ENCODE measurements at places on chromosomes 16 and 17.

- no peak for DNase-seq
These were observed 8.2 kb downstream of the PSMD7 start for GRCh38 chr16:74304835-74305176.

- DNase-seq, result no peak
These were observed 2.8 kb upstream of the DNASE1 start for GRCh38 chr16:3651461-3652372.

DNA sequence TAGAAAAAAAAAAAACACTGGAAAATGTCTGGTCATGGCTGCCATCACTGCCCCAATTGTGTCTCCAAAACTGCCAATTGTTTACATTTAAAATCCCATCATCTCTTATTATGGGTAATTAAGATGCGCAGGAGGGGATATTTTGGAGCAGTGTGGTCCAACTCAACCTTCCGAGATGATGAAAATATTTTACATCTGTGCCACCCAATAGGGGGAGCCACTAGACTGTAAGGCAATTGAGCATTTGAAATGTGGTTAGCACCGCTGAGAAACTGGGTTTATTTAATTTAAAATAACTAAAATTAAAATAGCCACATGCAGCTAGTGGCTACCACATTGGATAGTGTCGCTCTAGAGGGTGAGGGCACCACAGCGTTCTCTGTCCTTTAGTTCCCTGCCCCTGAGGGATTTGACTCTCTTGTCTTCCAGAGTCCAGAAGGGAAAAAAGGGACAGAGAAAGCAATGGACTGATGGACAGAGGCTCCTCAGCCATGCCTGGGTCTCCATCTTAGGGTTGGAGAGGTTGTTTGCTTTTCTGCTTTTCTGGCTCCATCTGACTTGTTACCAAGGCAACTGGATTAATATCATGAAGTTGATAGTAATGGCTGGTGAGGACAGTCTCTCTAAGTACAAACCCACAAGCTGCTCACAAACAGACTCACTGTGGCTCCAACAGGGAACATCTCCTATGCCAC, 3.5 kb downstream of the MPO start:
- no peak for DNase-seq

- no peak for DNase-seq
These were observed 82.9 kb upstream of the RCVRN start for GRCh38 chr17:9987779-9988585.

GRCh38 chr17:17066021-17066420, 23.8 kb downstream of the MPRIP start:
- DNase-seq, result no peak

DNA sequence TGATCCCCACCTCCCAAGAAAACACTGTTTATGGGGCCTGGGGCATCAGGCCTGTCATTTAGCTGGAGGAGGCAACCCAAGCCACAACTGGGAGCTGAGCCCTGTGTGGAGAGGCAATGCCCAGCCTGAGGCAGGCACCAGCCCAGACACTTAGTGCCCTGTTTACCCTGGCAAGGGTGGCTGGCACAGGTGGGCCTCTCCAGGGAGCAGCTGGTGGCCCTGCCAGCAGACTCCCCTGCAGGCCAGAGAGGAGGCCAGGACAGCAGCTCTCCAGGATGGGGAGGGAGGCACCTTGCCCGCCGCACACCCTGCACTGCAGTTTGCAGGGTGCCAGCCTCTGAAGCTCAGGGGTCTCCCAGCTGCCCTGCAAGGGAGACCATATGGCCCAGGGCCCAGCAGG, 9.1 kb upstream of the TMEM92 start:
- DNase-seq, result no peak

GRCh38 chr16:14523632-14524031, 106.4 kb downstream of the PARN start:
- no peak for DNase-seq

GRCh38 chr16:55532227-55532626, 23.4 kb downstream of the LPCAT2 start:
- DNase-seq, result no peak

DNA sequence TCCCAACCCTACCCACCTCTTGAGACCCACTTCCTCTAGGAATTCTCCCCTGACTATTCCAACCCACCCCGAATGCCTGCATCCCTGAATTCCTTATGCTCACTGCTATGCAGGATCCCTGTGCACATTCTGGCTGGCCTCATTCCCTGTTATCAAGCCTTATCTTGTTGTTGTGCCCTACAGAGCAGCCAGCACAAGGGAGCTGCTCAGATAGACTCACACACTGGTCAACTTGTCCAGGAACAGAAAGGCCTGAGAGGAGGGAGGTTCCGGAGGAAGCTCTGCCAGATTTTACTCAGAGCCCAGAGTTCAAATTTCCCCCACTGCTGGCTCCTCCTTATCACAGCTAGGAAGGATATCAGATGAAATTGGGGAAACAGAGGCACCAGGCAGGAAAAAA, 24.8 kb upstream of the MYO18A start:
- no peak for DNase-seq

GRCh38 chr17:45346216-45347015, 29.6 kb upstream of the MAP3K14 start:
- DNase-seq, result no peak

DNA sequence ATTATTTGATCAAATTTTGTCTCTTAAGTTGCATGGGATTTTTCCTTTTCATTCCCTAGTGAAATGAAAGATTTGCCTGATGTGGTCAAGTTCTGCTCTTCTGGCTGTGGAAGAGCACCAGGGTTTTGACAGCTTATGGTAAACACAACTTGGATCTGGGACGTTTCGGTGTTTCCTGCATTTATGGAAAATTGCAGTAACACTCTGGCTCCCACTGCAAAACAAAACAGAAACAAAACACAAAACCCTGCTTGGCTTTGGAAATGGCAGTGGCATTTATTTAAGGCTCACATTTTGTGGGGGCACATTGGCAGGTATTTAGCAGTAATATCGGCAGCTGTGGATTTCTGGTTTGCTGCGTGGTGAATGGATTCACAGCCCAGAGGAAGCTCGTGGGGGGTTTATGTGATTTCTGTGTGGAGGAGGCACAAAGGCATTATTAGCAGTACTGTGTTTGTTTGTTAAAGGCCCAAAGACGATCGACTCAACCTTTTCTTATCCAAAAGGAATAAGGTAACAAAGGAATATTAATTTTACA, 377.8 kb downstream of the SNX29 start:
- no peak for DNase-seq

DNA sequence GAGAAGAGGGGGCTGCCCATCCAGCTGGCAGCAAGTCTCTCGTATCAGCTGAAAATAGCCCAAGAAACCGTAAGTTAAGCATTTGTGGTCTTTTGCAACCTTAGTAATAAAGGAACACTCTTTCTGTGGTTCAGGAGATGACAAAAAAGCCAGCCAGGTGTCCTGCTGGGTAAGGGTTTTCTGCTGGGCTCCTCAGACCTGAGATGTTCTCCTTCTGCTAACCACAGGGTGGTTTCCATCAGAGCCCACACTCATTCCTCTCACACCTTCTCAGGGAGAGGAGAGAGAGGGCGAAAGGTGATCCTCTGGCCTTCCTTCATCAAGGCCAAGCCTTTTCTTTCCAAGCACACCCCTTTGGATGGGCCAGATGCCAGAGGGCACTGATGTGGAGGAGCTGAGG, 70.7 kb downstream of the TEX14 start:
- DNase-seq, result no peak

GRCh38 chr17:73541111-73541510, 103.1 kb downstream of the SDK2 start:
- DNase-seq, result no peak

DNA sequence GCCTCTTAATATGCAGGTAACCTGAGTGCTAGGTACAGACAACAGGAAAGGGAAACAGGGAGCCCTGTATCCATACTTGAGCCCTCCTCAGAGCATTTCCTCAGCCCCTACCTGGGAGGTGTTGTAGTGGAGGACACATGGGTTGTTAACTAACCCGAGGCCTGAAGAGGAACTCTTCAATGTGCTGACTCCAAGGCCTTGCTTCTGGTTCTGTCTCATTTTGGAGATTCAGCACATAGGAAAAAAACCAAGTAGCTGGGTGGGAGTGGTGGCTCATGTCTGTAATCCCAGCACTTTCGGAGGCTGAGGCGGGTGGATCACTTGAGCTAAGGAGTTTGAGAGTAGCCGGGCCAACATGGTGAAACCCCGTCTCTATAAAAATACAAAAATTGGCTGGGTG, 24.8 kb downstream of the SNX11 start:
- DNase-seq, result no peak

GRCh38 chr16:88368036-88368435, 14.7 kb upstream of the ZNF469 start:
- no peak for DNase-seq

- DNase-seq, result no peak
These were observed 22.0 kb downstream of the C16orf87 start for GRCh38 chr16:46808997-46809396.

DNA sequence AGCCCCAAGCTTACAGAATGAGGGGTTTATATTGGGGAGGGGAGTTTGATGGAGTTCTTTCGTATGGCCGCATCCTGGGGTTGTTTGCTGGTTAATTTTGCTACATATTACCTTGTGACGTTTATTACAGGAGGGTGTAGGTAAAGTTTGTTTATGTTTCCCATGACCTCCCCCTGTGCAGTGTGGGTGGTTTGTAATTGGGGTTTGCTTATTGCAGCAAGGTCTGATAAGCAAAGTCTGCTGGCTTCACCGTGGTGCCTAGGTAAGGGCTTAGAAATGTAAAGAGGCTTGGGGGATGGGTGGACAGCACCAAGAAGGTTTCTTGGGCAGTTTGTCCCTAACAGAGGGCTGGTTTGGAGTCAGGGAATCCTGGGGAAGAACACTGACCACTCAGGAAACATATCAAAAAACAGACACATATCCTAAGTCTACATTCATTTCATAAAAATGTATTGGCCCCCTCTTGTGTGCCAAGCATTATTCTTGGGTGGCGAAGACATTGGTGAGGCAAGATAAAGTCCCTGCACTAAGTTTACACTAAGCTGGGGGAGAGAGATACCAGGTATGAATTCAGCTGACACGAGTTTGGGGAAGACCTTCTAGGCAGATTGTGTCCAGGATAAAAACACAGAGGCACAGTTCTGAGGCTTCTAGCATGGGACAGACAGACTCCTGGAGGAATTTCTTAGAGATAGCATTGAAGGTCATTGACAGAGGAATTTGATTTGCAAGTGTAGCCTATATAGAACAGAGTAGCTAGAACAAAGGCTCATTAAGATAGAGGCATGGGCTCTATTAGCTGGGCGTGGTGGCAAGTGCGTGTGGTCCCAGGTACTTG, 9.5 kb downstream of the ZNF764 start:
- no peak for DNase-seq

DNA sequence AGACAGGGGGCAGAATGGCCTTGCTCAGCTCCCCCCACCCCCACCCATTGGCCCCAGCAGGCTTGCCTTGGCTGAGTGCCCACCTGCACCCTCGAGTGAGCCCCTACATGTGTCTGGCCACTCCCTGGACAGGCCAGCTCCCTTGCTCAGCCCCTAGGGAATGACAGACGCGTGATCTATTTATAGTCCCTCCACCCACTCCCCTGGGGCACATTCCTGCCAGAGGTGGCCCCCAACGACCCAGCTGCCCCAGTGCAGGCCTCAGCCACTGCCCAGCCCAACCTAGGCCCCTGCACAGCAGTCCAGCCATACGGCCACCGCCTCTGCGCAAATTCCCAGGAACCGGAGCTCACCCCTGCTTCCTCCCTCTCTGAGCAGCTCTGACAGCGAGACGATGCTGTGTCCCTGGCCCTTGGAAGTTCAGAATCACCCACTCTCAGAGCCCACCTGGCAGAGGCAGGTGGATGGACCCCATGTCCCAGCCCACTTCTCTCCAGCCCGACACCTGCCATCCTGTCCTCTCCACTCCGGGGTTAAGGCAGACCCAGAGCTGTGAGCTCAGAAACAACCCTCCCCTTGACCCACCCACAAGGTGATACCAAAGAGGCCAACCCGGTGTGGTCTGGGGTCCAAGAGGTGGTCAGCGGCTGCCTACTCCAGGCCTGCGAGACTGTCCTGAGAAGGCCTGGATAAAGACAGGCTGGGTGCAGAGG, 11.5 kb upstream of the P2RX1 start:
- DNase-seq, result no peak

GRCh38 chr16:1763521-1764511, 7.5 kb downstream of the NME3 start:
- no peak for DNase-seq

GRCh38 chr17:72592242-72592966, 471.6 kb downstream of the SOX9 start:
- DNase-seq, result peak; percentile 7

GRCh38 chr16:72124761-72125634, 31.4 kb downstream of the DHX38 start:
- peak; percentile 48 for DNase-seq

DNA sequence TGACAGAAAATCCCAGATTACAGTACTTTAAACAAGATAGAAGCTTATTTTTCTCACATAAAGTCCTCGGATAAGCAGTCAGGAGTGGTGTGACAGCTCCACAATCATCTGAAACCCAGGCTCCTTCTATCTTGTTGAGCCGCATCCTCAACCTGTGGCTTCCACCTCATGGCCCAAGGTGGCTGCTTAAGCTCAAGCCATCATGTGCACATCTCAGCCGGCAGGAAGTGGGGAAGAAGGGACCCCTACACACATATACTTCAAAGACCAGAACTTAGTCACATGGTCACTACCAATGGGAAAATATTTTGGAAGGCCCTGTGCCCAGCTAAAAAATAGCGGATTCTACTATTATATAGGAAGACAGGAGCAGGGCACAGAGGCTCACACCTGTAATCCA, 11.0 kb upstream of the FBXO47 start:
- DNase-seq, result no peak

DNA sequence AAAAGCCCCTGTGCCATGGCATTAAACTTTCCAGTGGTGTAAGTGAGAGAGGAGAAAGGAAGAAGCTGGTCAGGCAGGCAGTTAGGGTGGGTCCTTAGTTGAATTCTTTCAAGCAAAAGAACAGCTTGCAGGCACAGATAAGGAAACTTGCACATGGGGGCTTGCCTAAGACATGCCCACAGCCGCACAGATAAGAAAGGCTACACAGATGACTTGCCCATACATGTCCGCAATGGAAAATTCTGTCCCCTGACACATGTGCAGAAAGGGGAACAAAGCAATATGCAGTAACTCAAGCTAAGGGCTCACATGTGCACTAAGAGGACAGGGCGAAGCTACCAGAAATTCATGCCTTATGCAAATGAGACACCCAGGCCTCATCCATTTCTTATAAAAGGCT, 69.9 kb downstream of the GSG1L start:
- DNase-seq, result no peak

DNA sequence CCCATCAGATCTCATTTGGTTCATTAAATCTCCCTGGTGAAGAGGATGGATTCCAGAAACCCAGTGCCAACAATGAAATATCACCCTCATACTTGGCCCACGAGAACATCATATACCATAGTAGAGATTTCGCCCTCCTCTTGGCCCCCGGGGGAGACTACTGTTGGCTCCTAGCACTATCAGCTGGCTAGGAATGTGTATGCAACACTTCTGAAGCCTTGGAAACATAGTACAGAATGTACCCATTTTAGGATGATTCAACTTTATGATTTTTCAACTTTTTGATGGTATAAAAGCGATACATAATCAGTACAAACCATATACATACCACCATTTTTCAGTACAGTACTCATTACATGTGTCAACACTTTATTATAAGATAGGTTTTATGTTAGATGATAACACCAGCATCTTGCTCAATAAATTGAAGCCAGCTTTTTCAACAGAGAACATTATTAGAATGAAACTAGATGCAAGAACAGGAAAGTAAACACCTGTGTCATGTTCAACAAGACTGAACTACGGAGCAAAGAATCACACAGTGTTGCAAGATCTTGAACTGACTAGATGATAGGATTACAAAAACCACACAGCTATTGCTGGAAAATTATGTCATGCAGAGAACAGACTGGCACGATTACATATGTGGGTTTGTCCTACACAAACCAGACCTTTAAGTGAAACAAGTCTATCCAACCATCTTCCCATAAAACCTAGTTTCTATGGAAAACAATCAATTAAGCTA, 17.2 kb downstream of the RSL1D1 start:
- DNase-seq, result no peak

All from activated T-cell treated with anti-CD3 and anti-CD28 coated beads for 4 hours (primary cell).